ENCODE measurements at places on chromosomes 1 and 21. TPM values are rescaled to one million over a fixed set of nuclear protein-coding genes. Genes with fewer than 3 reads are reported as not detected.

DNA sequence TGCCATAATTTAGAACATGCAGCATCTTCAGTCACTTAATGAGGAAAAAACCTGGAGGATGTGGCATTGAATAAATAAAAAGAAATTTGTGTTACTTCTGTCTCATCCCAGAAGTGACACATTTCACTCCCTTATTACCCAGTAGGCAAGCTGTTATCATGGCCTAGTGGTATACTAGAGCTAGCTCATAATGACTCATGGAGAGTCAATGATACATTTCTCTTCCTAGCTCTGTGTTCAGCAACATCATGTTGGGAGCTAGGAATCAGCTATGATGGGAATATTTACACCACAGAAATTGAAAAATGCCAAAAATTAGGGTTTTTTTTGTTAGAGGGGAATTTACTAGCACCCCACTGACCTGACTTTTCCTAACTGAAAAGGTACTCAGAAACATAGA lies 182.7 kb downstream of the HMCN1 start:
- no peak for DNase-seq

- DNase-seq, result no peak
Observed at GRCh38 chr1:87325982-87326738, 2.5 kb upstream of the LMO4 start.

GRCh38 chr1:11622398-11622797 lies 31.8 kb downstream of the FBXO2 start:
- DNase-seq, result no peak

Gene IGSF21
- not detected for total RNA-seq

Gene RGS1
- not detected for total RNA-seq
